Pons (tissue), 1 donor: ENCODE measurements at places on chromosomes 12 and 14.

GRCh38 chr14:90641615-90642243 lies 174.5 kb downstream of the TTC7B start:
- no peak for DNase-seq

- no peak for DNase-seq
These were observed 2.5 kb downstream of the PACS2 start for GRCh38 chr14:105316968-105317510.

DNA sequence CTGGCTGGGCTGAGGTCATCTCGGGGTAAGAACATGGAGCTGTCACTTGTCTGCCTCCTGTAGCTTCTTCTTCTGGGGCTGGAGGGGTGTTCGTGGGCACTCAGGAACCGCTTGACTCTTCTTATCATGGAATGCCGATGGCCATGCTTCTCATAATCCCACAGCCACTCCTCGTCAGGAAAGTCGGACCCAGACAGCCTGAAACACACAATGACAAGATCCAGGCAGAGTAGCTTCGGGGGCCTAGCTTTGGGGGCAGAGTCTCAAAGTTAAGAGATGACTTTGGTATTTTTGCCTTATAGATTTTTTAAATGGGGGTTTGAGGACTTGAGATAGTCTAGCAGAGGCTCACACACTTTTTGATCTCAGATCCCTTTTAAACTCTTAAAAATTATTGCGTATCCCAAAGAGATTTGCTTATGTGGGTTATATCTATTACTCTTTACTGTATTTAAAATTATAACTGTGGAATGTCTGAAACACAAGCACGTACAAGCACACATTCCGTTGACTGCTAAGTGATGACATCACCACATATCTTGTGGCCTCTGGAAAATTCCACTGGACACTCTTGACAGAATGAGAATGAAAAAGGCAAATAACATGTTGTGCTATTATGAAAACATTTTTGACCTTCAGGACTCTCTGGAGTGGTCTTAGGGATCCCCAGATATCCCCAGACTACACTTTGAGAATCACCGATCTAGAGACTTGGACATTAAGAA lies 43.3 kb downstream of the BEST3 start:
- no peak for DNase-seq

- no peak for DNase-seq
These were observed 11.6 kb upstream of the HECTD1 start for GRCh38 chr14:31219169-31219568.

- DNase-seq = no peak
These were observed 192.8 kb downstream of the KLHL28 start for GRCh38 chr14:44768935-44769334.

GRCh38 chr12:2378835-2379330 lies 326.1 kb downstream of the CACNA1C start:
- no peak for DNase-seq

- no peak for DNase-seq
These were observed 270.3 kb downstream of the CCDC91 start for GRCh38 chr12:28460420-28461130.

- DNase-seq = no peak
These were observed 125.5 kb downstream of the RPS29 start for GRCh38 chr14:49460662-49461061.

- DNase-seq = no peak
These were observed 23.4 kb downstream of the PLEKHG3 start for GRCh38 chr14:64727551-64728071.
